ENCODE measurements at places on chromosomes 7 and 10.

DNA sequence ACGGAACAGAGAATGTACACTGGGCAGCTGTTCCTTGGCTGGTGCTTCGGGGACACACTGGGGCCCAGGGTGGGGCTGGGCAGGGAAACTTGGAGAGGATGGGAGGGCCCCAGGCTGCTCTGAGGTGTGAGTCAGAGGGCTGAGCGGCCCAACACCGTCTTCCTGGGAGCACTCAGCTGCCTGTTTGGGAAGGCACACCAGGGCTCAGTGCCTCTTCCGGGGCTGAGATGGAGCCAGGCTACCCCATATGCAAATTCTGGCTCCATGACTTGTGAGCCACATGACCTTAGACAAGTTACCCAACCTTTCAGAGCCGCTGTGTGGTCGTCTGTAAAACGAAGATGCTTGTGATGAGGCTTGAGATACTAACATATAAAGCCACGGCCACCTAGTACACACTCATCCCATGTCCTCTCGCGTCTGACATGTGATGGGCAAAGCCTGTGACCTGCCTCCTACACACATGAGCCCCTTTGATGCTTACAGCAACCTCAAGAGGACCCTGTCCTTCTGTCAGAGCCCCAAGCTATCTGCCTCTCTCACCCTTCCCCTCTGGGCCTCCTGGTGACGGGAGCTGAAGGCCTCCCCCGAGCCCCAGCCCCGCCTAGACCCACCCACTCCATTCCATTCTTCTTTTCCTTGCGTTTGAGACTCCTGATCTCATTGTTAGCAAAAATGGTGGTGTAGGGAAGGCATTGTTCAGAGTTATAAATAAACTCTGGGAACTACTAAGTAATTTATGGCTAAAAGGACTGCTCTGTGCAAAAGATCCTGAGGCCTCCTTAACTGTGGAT, 26.1 kb downstream of the KLRG2 start:
- DNase-seq, result no peak

DNA sequence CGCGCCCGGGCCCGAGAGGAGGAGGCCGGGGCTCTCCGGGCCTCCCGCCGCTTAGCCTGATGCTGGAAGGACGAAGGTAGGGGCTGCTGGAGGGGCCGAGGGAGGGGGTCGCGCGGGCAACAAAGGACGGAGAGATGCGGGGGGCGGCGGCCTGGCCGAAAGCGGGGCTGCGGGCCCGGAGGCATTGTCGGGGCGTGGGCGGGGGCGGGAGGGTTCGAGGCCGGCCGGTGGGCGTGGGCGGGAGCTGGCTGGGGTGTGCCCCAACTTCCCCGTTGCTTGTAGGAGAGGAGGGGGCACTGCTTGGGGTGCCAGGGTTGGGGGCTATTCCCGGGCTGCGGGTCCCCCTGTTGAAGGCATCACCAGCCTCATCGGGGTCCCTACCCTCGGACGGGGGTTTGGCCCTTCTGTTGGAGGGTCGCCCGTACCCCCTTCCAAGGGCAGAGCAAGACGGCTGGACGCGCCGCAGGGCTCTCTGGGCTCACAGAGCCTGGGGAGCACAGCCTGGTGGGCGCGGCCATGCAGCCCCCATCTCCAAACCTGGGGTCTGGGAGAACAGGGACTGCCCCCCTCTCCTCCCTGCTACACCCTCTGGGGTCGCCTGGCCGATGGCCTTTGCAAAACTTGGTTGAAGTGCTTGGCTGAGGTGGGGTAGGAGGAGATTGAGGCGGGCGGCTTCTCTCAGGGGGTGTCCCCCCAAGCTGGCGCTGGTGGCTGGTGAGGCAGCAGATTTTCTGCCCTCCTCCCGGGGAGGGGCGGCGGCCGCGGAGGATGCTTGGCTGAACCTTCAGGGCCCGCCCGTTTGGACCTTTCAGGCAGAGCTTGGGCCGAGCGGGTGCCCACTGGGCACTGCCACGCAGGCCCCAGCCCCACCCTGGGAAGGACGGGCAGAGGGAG, 699 bp downstream of the CLIP2 start:
- no peak for DNase-seq

DNA sequence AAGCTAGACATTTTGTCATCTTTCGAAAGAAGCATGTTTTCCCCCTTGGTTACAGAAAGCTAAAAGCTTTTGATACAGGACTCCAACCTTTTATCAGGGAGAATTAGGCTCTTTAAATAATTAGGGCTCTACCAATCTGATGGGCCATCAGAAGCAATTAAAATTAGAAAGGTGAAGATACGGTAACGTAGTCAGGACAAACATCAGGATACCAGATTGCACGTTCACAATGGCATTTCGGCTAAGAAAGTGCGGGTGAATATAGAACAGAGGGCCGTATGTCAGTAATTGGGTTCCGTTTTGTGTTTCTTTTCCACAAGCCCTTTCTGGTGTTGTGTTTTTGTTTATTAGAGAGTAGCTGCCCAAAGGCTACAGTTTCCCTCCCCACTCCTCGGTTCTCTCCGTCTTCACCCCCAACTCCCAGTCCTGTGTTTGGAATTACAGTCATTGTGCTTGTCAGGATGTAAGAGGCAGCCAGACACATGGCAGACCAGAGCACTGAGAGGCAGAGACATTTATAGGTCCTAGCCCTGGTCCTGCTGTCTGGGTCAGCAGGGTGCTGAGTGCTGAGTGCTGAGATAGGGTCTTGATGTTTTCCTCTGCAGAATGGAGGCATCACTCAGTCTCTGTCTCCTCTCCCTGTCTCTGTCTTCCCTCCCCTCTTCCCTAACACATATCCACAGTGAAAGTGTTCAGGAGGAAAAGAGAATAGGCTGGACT, 5.5 kb downstream of the PFKP start:
- DNase-seq, result no peak

DNA sequence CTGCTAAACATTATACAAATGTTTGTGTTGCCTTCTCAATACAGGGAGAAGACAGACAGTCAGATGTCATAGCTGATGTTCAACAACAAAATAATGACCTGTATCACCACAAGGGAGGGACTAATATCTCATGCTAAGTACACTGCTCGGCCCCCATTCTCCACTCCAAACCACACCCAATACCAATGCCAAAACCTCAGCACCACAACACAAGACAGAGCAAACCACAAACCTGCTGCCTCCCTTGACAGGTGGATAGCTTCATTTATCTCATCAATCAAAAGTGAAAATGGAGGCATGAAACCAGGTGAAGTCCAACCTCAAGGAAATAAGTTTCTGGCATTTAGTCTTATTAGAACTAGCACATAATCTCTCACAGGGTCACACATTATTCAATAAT, 109.5 kb downstream of the PARD3 start:
- DNase-seq, result no peak

- DNase-seq, result no peak
These were observed 224.4 kb downstream of the USP6NL start for GRCh38 chr10:11387044-11387443.

DNA sequence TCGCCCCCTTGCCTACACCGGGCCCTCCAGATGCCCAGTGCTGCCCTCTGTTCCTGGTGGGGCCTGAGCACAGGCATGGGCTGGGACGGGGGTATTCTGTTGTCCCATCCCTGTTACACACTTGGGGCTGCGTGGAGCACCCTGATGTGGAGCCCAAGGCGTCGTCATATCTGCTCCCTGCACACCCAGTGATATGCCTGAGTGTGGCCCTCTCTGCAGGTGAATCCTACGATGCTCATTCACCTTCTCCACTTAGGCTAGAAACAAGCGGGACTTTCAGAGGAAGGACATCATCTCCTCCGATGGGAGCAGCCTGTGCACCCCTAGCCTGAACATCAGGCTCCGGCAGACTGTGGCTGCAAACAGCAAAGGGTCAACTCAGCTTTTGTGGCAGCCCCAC, 91.0 kb upstream of the NPTX2 start:
- DNase-seq, result no peak
